Activated T-helper 2 cell treated with anti-CD3 and anti-CD28 coated beads, Interferon-gamma antibody, Interleukin-2, Interleukin-4, amounts not matched to agents 10 μg/mL and 5 μg/mL and 100 μg/mL, durations not matched to agents 14 hours and 24 hours and 36 hours (primary cell): ENCODE measurements at places on chromosomes 11 and 22. TPM values are rescaled to one million over a fixed set of nuclear protein-coding genes. Genes with fewer than 3 reads are reported as not detected.

P2RX6 gene
- 0.07 TPM in 1 of 2 replicates, not detected in the other for total RNA-seq

GAL gene
- 0.84 and 1.0 TPM in 2 replicates for total RNA-seq

FZD4 gene
- 0.11 and 0.16 TPM in 2 replicates for total RNA-seq

- no peak for DNase-seq
Measured at GRCh38 chr11:64249563-64250414, 1.5 kb upstream of the PLCB3 start.

GRCh38 chr11:22193348-22194051 lies 615 bp downstream of the ANO5 start:
- no peak for DNase-seq

GRCh38 chr22:11360632-11361031 lies 4167.4 kb upstream of the OR11H1 start:
- no peak for DNase-seq

- DNase-seq = no peak
Measured at GRCh38 chr11:77602381-77603088, 12.8 kb downstream of the AQP11 start.

DNA sequence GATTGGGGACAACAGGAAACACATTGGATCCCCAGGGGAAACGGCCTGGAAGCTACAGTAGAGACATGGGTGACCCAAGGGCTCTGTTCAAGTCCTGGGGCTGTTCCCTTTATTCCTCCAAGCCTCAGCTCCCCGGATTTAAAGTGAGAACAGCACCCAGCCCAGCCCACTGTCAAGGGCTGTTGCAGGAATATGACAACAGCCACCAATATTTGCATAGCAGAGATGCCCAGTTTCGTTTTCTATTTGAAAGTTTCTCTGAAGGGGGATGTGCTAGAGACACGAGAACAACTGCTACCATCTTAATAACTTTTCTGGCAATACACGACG lies 81.1 kb upstream of the WNT7B start:
- DNase-seq = peak; percentile 34

- DNase-seq = no peak
Measured at GRCh38 chr22:44108806-44109385, 71.8 kb upstream of the PARVG start.

DNA sequence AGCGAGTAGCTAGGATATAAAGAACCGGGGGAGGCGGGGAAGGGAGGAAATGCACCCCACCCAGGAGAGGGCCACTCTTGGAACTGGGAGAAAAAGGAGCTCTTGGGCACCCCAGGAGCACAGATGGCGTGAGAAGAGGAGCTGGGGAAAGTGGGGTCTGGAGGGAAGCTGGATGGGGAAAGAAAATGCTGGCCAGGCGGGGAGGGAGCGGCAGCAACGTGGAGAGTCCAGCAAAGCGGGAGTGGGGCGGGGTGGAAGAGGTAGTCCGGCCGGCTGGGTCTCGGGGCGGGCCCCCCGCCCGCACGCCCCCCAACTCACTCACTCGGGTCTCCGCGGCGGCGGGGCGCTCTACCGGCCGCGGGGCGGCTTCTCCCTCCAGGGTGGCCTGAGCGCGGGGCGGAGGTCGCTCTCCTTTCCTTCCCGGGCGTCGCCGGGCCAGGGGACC lies 522 bp downstream of the TOB2 start:
- DNase-seq = no peak

DNA sequence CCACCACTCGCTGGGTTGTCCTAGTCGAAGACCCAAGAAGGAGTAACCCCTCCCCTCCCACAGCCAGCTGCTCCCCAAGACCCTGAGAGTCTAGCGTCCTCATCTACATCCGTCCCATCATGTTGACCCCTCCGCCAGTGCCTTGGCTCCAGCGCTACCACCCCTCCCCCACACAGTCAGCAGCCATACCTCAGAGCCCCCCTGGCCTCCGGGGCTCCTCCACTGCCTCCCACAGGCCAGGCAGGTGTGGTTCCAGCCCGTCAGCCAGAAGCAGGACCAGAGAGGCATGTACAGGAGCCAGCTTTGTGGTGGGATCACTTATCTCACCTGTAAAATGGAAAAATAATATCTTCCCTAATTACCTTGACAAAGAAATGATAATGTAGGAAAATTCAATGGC lies 51.5 kb upstream of the PHF21B start:
- no peak for DNase-seq

DNA sequence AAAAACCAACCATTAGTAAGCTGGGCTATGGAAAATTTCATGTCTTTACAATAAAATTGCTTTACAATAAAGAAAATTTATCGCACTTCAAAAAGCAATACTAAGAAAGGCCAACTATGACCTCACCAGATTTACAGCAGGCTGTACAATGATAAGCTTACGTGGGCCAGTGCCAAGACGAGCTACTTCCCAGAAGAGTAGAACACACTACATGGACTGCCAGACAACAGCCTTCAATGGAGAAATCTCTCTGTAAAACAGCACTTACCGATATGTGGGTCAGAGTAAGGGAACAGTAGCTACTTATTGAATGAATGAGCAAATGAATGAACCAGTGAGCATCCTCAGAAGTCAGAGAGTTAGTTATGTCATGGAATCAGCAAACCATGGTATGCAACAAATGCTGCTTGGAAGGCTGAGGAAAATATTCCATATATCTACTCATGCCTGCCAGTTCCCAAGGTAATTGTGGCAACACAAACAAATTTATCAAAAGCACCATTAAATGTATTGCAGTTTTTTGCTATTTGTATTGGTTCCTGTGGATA lies 74.4 kb downstream of the SLC36A4 start:
- no peak for DNase-seq

GRCh38 chr11:31834237-31834636 lies 23.1 kb upstream of the PAX6 start:
- DNase-seq = no peak
